ENCODE measurements at places on chromosomes 6 and 20.

DNA sequence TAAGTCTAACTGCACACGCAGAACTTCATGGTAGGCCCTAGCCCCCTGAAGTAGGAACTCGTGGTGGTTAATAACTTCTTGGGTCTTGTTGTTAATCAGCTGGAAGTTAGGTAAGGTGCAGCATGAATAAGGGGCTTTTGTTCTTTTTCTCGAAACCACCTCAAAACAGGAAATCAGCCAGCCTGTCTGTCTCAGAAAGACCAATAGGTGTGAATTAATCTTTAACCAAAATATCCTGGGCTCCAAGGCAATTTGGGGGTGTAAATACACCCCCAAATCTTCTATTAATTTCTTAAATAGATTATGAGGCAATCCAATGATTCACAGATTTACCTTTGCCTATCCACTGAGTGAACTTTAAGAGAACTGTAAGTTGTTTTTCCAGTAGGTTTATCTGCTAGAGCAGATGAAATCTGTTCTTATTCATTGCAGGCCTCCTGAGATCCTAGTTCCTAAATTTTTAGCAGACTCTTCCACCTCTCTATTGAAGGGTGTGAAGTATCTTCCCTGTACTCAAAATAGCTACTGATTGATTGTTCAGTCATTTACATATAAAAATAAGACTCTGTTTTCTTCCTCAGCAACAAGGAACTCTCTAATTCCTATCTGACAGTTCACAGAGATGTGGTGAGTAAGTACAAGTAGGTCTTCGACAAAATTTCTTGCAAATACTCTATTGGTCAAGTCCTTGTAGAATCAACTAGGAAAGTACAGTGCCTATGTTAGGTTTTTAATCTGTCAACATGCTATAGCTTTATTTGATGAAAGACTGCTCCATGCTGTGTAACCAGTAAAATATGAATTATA lies 427.1 kb upstream of the NOX3 start:
- DNase-seq: no peak

DNA sequence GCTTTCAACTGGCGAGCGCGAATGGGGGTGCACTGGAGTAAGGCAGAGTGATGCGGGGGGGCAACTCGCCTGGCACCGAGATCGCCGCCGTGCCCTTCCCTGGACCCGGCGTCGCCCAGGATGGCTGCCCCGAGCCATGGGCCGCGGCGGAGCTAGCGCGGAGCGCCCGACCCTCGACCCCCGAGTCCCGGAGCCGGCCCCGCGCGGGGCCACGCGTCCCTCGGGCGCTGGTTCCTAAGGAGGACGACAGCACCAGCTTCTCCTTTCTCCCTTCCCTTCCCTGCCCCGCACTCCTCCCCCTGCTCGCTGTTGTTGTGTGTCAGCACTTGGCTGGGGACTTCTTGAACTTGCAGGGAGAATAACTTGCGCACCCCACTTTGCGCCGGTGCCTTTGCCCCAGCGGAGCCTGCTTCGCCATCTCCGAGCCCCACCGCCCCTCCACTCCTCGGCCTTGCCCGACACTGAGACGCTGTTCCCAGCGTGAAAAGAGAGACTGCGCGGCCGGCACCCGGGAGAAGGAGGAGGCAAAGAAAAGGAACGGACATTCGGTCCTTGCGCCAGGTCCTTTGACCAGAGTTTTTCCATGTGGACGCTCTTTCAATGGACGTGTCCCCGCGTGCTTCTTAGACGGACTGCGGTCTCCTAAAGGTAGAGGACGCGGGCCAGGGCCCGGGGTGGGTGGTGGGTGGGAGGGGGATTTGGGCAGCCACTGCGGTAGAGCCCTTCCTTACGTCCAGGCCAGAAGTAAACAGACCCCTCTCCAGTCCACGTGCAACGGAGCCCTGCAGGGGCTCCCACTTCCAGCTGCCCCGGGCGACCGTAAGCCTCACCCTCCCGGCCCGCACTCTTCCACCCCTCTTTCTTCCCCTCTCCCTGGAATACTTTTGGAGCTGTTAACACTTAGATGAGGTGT lies 998 bp downstream of the BMP2 start:
- peak; percentile 57 for DNase-seq

- no peak for DNase-seq
These were observed 52.5 kb downstream of the RBL1 start for GRCh38 chr20:37042986-37043972.

GRCh38 chr6:26197933-26198721 lies 110.9 kb downstream of the HFE start:
- peak; percentile 26 for DNase-seq

DNA sequence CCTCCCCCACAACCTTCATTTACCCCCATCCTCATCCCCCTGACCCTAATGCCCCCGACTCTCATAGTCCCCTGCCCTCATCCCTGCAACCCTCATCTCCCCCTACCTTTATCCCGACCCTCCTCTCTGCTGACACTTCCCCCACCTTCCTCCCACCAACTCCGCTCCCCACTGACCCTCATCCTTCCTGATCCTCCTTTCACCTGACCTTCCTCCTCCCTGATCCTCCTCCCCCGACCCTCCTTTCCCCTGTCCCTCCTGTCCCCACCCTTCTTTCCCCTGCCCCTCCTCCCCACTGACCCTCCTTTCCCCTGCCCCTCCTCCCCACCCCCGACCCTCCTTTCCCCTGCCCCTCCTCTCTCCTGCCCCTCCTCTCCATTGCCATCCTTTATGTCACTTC lies 7.1 kb downstream of the TREML2 start:
- DNase-seq: no peak

- no peak for DNase-seq
These were observed 143.0 kb upstream of the TSHZ2 start for GRCh38 chr20:52829111-52829510.
